NCI-H774 (cell line): ENCODE measurements at places on chromosomes 6 and 20.
A peak's percentile ranks its signal among the peaks of the same experiment; 100 is the strongest.

GRCh38 chr6:133183691-133184090, 57.5 kb upstream of the EYA4 start:
- no peak for DNase-seq

GRCh38 chr6:166057431-166057830, 110.2 kb downstream of the TBXT start:
- no peak for DNase-seq

GRCh38 chr20:39190666-39191570, 228.8 kb downstream of the DHX35 start:
- DNase-seq: no peak

DNA sequence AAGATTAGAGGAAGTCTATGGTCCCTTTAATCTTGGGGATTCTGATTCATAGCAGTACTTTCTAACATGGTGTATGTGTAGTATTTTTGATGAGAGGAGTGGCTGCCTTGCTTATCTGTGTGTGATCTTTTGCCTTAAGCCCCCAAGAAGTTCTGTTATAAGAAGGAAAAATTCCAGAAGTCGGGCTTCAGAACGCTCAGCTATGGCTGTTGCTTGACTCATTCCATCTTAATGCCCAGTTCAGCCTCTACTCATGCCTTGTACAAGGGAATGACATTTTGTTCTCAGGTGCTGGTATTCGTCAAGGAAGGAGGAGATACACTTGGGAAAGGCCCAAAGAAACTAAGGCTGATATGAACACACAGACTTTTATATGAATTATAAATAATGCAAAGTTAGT, 713.0 kb upstream of the MARCKS start:
- no peak for DNase-seq

GRCh38 chr20:48880981-48881657, 40.4 kb upstream of the ARFGEF2 start:
- DNase-seq: no peak

DNA sequence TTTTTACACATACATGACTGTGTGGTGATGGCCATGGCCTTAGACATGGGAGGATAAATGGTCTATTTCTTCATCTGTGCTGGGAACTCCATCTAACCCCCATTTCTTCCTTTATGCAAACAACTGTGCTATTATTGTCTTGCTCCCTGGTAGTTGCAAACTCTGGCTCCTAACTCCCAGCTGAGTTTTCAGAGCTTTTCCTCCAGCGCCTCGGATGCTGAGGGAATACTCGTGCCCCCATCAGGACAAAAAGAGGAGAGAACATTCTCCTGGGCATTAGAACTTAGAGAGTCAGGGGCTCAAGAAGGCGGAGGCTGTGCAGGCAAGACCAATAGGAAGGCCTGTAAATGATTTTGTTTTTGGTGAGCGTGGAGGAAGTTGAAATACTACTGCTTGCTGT, 2.1 kb downstream of the DAAM2 start:
- no peak for DNase-seq

DNA sequence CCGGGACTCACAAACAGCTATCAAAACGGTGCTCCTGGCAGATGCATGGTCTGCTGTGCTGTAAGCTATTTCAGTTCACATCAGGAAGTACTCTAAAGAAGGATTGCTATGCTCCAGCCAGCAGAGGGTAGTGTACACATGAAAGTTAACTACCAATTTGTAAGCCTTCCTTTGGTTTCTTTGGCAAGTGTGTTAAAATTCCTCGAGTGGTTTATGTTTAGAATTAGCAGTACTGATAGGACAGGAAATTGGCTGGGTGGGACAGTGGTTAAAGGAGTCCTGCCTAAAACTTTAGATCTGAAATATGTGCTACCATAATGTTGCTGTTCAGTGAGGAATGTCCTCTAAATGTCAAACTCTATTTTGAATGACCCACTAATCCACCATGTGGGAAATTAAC, 47.4 kb downstream of the TRMT11 start:
- DNase-seq: peak; percentile 20

- DNase-seq: no peak
Observed at GRCh38 chr20:49207076-49207475, 12.1 kb upstream of the DDX27 start.

DNA sequence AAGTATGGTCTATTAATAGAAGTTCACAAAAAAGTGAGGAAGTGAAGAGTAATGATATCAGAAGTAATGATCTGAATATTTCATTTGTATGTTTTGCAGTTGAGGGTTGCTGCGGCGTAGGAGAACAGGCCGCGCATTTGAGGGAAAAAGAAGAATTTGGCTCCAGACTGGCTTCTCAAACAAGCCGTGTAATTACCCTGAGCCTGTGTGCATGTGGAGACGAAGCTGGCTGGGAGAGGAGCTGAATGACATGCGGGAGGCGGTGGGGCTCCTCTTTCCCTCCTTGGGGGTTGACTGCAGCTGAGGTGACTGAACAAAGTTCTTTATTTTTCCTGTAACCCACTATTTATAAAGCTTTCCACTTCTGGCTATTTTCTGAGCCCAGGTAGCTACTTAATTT, 115.5 kb upstream of the AFDN start:
- DNase-seq: no peak

GRCh38 chr6:107348224-107348623, 111.1 kb downstream of the PDSS2 start:
- no peak for DNase-seq

GRCh38 chr20:20362774-20363433, 5.0 kb upstream of the INSM1 start:
- peak; percentile 90 for DNase-seq

DNA sequence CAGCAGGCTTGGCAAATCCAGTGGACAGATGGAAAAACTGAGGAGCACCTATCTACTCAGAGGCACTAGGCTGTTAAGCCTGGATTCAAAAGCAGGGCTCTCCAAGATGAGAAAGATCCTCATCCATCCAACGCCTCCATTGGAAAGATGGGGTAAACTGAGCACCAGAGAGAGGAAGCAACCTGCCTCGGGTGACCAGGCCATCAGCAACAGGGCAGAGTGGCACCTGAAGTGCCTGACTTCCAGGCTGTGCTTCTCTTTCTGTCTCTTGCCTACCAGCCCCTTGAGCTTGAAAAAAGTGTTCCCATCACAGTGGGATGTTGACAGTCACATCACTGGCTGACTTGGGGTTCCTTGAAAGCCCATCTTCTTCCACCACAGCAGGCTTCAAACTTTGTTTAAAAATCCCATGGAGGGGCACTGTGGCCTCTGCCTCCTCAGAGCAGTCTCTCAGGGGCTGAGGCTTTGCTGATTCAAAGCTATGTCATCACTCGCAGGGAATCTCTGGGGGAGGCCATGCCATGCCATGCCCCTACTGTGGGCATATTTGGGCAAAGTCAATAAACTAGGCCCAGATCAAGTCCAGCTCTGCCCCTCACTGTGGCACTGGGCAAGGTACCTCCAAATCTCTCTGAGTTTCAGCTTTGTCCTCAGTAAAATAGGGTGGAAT, 44.8 kb upstream of the TGM2 start:
- DNase-seq: no peak

- DNase-seq: no peak
Observed at GRCh38 chr20:44412402-44413144, 57.1 kb downstream of the HNF4A start.

DNA sequence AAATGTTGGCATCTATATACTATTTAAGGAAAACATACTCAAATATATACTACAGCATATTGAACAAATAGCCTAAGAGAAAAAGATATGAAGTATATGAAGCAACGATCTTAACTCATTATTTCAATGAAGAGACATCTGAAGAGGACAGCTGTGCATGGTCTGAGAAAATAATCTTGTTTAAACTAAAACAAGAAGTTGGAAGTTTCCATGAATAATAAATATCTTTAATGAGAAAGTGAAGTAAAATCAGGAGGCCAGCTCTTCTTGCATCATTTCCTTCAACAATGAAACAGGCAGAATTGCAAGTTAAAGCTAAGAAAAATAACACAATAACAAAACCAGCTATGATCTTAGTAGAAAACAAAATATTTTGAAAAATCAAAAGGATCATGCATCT, 1265.4 kb upstream of the MAP3K7 start:
- DNase-seq: no peak

GRCh38 chr6:161233986-161234661, 39.7 kb downstream of the AGPAT4 start:
- no peak for DNase-seq

DNA sequence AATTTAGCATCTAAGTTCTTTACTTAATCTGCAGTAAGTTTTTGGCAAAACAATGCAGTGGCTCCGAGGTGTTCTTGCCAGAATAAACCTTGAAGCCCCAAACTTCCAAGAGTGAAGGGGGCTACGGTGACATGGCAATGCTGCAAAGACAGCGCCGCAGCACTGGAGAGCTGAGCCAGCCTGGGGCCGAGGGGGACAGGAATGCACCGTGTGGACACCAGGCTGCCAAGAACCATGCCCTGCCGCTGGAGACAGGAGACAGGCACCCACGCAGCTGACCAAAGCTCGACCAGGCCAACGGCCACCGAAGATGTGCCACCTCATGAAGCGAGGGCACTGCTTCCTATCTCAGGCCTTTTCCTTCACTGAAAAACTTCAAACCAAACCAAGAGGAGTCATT, 133.4 kb downstream of the PRND start:
- no peak for DNase-seq

GRCh38 chr20:25084626-25085187, 2.8 kb upstream of the VSX1 start:
- DNase-seq: no peak

- DNase-seq: no peak
Observed at GRCh38 chr6:79586548-79586947, 44.6 kb upstream of the SH3BGRL2 start.

DNA sequence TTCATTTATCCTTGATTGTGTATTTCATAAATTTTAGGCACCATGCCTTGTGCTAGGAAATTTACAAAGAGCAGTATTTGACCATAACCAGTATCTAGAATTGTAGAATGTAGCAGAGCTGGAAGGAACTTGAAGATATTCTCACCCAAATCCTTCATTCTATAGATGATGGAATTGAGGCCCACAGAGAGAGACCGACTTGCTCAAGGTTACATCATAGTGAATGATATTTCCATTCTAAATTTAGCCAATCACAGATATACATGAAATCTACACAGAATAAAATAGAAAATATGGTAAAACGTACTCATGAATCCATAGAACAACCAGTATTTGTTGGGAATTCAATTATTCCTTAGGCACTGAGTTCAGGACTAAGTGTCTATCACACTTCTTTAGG, 10.9 kb upstream of the SGK1 start:
- DNase-seq: no peak

DNA sequence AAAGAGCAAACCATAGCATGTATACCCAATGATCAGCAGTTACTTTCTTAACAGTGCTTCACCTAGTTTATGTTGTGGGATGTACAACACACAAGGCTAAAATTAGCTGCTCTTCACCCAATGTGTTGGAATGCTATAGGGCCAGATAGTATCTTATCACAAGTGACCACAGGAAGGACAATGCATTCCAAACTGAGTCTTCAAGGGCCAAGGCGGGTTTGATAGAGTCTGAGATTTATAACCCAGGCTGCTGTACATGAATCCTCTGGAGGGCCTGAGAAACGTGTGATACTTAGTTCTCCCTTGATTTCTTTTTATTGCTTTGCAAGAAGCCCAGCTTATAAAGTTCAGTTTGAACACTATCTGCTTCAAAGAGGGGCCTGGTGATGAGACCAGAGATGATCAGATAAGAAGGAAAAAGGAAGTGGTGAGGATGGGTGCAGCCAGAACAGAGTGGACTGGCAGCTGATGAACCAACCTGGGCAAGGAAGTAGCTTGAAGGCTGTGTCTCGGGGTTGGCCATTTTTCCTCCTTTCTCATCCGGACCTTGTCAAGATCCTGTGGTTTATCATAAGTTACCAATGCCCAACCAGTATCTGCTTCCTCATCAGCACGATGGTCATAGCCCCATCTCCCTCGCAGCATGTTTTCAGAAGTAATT, 62.2 kb upstream of the BMP2 start:
- DNase-seq: no peak

GRCh38 chr6:8904754-8905153, 469.4 kb upstream of the SLC35B3 start:
- no peak for DNase-seq

- DNase-seq: no peak
Observed at GRCh38 chr20:18702736-18703135, 110.8 kb upstream of the SCP2D1 start.

DNA sequence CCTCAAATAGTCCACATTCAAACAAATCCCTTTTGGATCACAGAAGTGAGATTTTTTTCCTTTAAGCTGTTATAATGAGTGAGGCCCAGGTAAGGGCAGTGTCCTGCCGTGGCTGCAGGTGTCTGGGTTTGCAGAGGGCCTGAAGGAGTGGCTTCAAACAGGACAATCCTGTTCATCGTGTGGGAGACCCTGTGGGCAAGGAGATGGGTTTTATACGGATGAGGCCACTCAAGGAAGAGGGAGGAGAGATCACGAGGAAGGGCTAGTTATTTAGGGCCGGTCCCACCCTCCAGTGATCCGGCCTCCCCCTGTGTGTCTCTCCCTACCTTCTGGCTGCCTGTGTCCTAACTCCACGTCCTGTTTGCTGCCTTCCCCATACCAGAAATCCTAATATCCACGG, 33.8 kb downstream of the PPP1R14C start:
- DNase-seq: no peak

DNA sequence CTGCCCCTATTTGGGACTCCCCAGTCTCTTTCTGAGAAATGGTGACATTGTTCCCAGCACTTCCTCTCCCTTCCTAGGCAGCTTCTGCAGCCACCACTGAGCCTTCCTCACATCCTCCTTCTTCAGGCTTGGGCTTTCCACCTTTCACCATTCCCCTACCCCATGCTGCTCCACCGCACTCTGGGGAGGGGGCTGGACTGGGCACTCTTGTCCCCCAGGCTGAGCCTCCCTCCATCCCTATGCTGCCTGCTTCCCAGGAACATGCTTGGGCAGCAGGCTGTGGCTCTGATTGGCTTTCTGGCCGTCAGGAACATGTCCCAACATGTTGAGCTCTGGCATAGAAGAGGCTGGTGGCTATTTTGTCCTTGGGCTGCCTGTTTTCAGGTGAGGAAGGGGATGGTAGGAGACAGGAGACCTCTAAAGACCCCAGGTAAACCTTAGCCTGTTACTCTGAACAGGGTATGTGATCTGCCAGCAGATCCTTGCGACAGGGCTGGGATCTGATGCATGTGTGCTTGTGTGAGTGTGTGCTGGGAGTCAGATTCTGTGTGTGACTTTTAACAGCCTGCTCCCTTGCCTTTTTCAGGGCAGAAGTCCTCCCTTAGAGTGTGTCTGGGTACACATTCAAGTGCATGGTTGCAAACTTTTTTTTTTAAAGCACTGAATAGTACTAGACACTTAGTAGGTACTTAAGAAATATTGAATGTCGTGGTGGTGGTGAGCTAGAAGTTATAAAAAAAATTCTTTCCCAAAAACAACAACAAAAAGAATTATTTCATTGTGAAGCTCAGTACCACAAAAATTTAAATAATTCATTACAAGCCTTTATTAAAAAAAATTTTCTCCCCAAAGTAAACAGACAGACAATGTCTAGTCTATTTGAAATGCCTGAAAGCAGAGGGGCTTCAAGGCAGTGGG, 2.1 kb upstream of the CDKN1A start:
- no peak for DNase-seq
